ENCODE measurements at places on chromosomes 3 and 15.
A peak's percentile ranks its signal among the peaks of the same experiment; 100 is the strongest.

GRCh38 chr3:9172851-9173321 is 76.6 kb downstream of the SRGAP3 start:
- DNase-seq = no peak

- DNase-seq = no peak
Observed at GRCh38 chr15:51093488-51093838, 1.2 kb downstream of the TNFAIP8L3 start.

DNA sequence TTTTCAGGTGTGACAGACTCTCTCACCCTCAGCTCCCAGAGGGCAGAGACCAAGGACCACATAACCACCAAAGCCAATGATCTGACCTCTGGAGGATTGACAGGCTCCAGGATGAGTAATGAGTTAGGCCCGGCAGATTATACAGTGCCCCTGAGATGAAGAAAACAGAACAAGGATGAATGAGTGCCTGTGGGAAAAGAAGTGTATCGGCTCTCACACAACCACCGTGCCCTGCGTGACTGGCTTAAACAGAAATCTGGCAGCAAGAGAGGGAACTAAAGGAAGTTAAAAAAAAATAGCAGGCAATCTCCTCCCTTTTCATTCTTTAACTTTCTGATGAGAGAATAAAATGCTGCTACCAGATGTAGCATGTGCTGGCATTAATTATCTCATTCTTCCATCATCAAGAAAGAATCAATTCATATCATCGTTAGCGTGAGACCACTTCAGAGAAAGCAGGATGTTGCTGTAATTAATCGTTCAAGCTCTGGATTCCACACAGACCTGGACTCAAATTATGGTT is 227.5 kb upstream of the COL8A1 start:
- DNase-seq = no peak

DNA sequence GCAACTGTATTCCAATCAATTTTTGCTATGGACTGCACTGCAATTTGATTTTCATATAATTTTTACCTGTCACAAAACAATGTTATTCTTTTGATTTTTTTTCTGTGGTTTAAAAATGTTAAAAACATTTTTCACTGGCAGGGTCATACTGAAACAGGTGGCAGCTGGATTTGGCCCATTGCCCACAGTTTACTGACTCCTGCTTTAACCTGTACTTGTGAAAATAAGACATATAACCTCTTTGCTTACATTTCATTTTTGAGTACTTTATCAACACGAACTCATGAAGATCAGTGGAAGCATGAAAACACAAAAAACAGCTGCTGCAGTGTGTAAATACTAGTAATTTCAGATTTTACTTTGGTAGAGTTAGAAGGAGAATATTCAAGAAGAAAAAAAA is 313.1 kb downstream of the WDR72 start:
- DNase-seq = no peak

DNA sequence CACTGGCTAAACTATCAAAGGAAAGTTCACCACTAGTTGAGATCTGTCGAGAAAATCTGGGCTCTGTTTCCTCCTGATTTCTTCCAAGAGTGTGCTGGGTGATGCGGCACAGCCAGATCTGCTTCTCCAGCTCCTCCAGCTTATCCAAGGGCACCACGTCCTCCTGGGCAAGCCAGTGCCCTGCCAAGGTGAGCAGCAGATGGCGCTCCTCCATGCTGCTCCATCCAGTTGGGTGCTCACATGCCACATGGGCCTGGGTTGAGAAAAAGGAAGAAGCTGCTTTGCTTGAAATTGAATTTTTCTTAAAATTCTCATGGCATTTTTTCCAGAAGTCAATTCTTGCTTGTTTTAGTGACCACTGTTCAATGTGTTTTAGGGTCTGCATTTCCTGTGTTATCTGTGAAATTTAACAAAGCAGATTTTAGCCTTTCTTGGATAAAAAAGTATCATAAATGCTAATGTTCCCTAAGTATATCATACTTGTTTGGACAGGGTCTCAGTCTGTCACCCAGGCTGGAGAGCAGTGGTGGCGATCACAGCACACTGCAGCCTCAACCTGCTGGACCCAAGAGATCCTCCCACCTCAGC is 47.3 kb downstream of the EIF3J start:
- peak; percentile 5 for DNase-seq

GRCh38 chr3:17092583-17092933 is 207.8 kb downstream of the PLCL2 start:
- DNase-seq = no peak

DNA sequence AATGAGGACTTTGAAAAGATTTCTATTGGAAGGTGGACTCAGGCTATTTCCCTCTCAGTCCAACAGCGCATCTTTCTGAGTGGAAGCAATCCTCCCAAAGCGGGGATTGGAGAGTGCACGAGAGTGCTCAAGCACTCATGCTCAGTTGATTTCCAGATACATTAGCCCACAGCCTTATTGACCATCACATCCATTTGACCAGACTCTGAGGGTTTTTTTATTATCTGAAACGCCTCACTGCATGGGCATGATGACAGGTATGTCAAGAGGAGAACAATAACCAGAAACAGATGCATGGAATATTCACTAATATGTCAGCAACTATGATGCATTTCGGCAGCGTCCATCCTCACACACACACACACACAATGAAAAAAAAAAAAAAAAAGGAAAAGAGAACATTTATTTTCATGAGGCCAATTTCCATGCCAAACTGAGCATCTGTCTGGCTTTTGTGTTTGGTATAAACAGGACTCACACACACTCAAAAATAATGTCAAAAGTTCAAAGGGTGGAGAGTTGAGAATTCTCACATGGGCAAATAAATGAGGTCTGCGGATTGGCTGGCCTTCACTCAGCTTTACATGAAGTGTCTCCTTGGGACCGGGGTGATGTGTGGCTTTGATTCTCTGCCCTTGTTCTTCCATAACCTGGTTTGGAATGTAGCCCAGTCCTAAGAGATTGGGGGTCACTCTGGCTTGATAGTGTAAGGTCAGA is 371.6 kb downstream of the MCTP2 start:
- DNase-seq = no peak

DNA sequence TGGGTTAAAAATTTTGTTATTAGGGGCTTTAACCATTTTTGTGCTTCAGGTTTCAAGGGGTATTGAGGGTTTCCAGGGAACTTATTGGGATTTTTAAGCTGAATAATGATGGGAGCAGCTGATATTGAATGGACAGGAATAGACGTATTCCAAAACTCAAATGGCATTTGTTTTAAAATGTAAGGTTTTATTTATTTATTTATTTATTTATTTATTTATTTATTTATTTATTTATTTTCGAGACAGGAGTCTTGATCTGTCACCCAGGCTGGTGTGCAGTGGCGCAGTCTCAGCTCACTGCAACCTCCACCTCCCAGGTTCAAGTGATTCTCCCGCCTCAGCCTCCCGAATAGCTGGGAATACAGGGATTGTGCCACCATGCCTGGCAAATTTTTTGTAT is 22.2 kb upstream of the SENP7 start:
- DNase-seq = no peak

- DNase-seq = no peak
Observed at GRCh38 chr3:150783920-150784746, 21.2 kb upstream of the SIAH2 start.

DNA sequence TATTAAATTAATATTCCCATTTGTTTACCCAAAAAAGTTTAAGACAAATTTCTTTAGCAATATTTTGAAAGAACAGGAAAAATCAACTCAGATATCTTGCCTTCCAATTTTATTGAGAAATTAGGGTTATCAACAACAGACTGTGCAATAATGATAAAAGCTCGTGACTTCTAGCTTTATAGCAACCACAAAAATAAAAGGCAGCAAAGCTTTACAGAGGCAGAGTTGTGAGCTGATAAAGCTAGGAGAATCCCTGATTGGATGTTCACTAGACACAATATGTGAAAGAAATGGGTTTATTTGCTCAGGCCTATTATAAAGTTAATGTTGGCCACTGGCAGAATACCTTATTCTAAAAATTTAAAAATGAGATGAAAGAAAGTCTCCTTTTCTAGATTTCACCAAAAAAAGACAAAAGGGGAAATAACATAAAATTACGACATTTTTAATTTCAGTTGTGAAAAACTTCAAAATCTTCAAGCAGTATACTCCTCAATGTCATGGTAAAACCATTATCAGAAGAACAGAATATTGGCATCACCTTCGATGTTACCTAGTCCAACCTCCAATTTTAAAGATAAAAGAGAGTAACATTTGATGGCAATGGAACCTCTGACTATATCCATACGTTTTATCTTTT is 2.8 kb downstream of the VPS13C start:
- no peak for DNase-seq

GRCh38 chr3:38032328-38032865 is 3.0 kb upstream of the PLCD1 start:
- DNase-seq = no peak

DNA sequence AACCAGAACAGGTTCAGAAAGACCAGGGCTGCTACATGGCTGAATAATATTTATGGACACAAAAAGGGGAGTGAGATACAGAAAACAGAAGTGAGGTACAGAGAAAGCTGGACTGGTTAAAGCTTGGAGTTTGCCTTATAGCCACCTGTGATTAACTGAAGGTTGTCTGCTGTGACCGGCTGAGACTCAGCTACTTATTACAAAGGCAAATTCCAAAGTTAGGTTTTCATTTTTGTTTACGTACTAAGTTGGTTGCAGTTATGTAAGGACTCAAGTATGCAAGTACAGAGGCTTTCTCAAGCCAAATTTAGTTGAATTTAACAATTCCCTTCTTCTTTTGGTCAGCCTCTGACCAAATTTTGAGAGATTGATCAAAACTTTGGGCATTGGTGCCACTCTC is 264.6 kb downstream of the THSD4 start:
- no peak for DNase-seq

GRCh38 chr15:25508369-25509002 is 69.7 kb upstream of the UBE3A start:
- DNase-seq = peak; percentile 29

GRCh38 chr3:131050001-131050400 is 23.3 kb downstream of the NEK11 start:
- no peak for DNase-seq

GRCh38 chr3:171801738-171802589 is 8.3 kb downstream of the PLD1 start:
- no peak for DNase-seq

DNA sequence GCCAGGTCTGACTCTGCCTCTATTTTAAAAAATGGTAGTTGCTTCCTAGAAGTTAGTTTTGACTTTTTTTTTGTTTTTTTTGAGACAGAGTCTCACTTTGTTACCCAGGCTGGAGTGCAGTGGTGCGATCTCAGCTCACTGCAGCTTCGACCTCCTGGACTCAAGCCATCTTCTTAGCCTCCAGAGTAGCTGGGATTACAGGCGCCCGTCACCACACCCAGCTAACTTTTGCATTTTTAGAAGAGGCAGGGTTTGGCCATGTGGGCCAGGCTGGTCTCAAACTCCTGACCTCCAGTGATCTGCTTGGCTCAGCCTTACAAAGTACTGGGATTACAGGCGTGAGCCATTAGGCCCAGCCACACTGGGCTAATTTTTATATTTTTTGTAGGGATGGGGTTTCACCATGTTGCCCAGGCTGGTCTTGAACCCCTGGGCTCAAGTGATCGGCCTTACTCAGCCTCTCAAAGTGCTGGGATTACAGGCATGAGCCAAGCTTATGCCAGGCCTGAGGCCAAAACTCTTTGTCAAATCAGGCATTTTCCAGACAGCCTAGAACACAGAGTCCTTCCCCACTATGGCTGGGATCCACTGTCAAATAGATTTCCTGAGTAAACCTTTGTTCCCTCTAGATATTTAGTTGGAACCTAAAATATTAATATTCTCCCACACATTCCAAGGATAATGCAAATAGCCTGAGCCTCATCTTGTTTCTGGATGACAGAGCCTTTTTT is 13.7 kb downstream of the C3orf62 start:
- DNase-seq = no peak

DNA sequence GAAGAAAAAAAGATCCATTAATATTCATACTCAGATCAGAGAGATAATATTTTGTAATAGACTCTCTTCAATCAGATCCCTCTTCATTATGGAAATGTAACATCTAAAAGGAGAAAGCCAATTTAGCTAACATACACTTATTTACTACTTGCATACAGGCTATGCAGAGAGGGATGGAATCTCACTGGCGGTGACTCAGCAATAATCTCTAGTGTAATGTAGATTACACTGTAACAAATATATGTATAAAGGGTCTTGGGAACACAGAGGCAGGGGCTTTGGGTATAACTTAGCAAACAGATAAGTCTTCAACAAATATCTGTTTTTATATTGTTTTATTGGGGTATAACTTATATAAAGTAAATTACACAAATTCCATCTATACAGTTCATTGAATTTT is 69.6 kb downstream of the CGNL1 start:
- no peak for DNase-seq

DNA sequence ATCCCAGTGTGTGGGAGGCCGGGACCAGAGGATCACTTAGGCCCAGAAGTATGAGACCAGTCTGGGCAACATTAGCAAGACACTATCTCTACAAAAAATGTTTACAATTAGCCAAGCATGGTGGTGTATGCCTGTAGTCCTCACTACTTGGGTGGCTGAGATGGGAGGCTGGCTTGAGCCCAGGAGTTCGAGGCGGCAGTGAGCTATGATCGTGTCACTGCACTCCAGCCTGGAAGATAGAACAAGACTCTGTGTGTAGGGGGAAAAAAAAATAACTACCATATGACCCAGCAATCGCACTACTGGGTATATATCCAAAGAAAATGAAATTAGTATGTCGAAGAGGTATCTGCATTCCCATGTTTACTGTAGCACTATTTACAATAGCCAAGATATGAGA is 22.6 kb downstream of the RYK start:
- DNase-seq = no peak

- DNase-seq = no peak
Observed at GRCh38 chr3:155084567-155084966, 4.4 kb downstream of the MME start.

GRCh38 chr3:196661400-196661799 is 21.9 kb downstream of the NRROS start:
- no peak for DNase-seq

GRCh38 chr15:65651831-65652749 is 30.4 kb downstream of the SLC24A1 start:
- no peak for DNase-seq

- DNase-seq = no peak
Observed at GRCh38 chr3:56123487-56123886, 344.8 kb downstream of the ERC2 start.

- DNase-seq = no peak
Observed at GRCh38 chr3:156207802-156208685, 87.7 kb downstream of the KCNAB1 start.

GRCh38 chr15:41546851-41547786 is 3.1 kb upstream of the RPAP1 start:
- no peak for DNase-seq

GRCh38 chr3:88189361-88189810 is 39.6 kb downstream of the C3orf38 start:
- no peak for DNase-seq

Data from NCI-H446 (cell line).